ENCODE measurements at places on chromosomes 5 and 9.
A peak's percentile ranks its signal among the peaks of the same experiment; 100 is the strongest.

GRCh38 chr9:90038763-90039162, 434.0 kb downstream of the GADD45G start:
- DNase-seq = no peak
- no peak overlapping the region for H3K4me3 ChIP-seq
- no peaks in the 10 kb centered on the region for H3K36me3 ChIP-seq
- no peaks in the 10 kb centered on the region for H3K27me3 ChIP-seq
- no peak overlapping the region for H3K27ac ChIP-seq

- H3K4me1 ChIP-seq = peaks cover 29% of the 10 kb centered on the region
- H3K36me3 ChIP-seq = no peaks in the 10 kb centered on the region
- DNase-seq = no peak
- no peak overlapping the region for H3K27ac ChIP-seq
- no peak overlapping the region for H3K4me3 ChIP-seq
Observed at GRCh38 chr9:136740491-136740890, 2.2 kb downstream of the LCN10 start.

GRCh38 chr9:126722252-126722921, 82.5 kb upstream of the ZBTB43 start:
- H3K27me3 ChIP-seq = peaks cover 66% of the 10 kb centered on the region
- no peaks in the 10 kb centered on the region for H3K36me3 ChIP-seq
- H3K27ac ChIP-seq = peak overlapping the region; percentile 69
- peaks cover 18% of the 10 kb centered on the region for H3K4me1 ChIP-seq

- no peaks in the 10 kb centered on the region for H3K36me3 ChIP-seq
- H3K27me3 ChIP-seq = no peaks in the 10 kb centered on the region
- H3K4me1 ChIP-seq = no peaks in the 10 kb centered on the region
- H3K4me3 ChIP-seq = no peak overlapping the region
Observed at GRCh38 chr9:89051421-89052025, 60.3 kb downstream of the S1PR3 start.

GRCh38 chr5:62333250-62333794, 27.3 kb downstream of the KIF2A start:
- no peaks in the 10 kb centered on the region for H3K27me3 ChIP-seq
- peaks cover 21% of the 10 kb centered on the region for H3K4me1 ChIP-seq
- H3K36me3 ChIP-seq = no peaks in the 10 kb centered on the region
- DNase-seq = no peak
- H3K4me3 ChIP-seq = no peak overlapping the region

GRCh38 chr9:130607640-130608420, 28.5 kb downstream of the FUBP3 start:
- DNase-seq = no peak
- H3K4me3 ChIP-seq = no peak overlapping the region
- peaks cover 49% of the 10 kb centered on the region for H3K4me1 ChIP-seq
- no peaks in the 10 kb centered on the region for H3K27me3 ChIP-seq

GRCh38 chr9:137606005-137606621, 627 bp downstream of the ARRDC1 start:
- no peaks in the 10 kb centered on the region for H3K27me3 ChIP-seq
- peaks cover 4% of the 10 kb centered on the region for H3K36me3 ChIP-seq
- no peak for DNase-seq
- H3K4me1 ChIP-seq = peaks cover 46% of the 10 kb centered on the region
- peak overlapping the region; percentile 94 for H3K4me3 ChIP-seq

- H3K4me1 ChIP-seq = peaks cover 61% of the 10 kb centered on the region
- no peak for DNase-seq
- no peaks in the 10 kb centered on the region for H3K27me3 ChIP-seq
- H3K36me3 ChIP-seq = no peaks in the 10 kb centered on the region
Observed at GRCh38 chr5:42491699-42492098, 68.5 kb downstream of the GHR start.

DNA sequence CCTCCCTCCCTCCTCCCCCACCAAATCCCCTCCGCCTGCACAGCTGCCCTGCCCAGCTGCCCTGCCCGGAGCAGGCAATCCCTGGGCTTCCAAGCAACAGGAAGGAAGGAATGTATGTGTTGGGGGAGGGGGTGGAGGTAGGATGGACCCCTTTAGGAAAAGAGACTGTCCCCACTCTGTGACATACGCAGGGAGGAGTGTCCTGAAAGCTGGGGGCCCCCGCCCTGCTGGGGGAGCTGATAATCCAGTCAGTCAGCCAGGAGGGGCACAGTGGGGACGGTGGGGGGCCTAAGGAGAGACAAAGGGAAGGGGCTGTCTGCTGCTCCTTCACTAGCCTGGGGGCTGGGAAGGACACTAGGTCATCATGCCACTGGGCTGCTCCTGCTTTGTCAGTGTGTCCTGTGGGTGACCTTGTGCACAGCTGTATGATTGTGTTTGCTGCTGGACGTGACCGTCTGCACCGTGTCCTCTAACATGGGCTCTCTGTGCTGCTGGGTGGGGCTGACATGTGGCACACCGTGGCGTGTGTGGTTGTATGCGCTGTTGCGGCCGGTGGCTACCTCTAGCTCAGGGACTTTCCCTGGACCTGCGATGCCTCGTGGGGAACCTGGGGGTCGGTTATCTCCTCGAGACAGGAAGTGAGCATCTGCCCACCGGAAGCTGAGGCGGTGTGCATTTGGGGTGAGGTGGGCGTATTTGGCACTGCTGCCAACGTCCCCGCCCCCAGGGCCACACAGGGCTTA, 3.0 kb downstream of the N4BP3 start:
- no peak for DNase-seq
- H3K27ac ChIP-seq = peak overlapping the region; percentile 90
- H3K4me3 ChIP-seq = peak overlapping the region; percentile 72
- H3K27me3 ChIP-seq = peaks cover 69% of the 10 kb centered on the region
- no peaks in the 10 kb centered on the region for H3K36me3 ChIP-seq
